Hindlimb muscle (tissue), 1 donor: ENCODE measurements at places on chromosomes 7 and 10.
A peak's percentile ranks its signal among the peaks of the same experiment; 100 is the strongest.

DNA sequence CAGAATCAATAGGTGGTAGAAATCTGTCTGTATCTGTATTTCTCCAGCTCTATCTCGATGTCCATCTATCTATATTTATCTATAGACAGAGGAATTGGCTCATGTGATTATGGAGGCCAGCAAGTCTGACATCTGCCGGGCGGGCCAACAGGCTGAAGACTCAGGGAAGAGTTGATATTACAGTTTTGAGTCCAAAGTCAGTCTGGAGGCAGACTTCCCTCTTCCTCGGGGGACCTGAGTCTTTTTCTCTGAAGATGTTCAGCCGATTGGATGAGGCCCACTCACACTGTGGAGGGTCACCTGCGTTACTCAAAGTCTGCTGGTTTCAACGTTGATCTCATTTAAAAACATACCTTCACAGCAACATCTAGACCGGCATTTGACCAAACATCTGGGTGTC is 98.7 kb downstream of the RAMP3 start:
- no peak for DNase-seq

DNA sequence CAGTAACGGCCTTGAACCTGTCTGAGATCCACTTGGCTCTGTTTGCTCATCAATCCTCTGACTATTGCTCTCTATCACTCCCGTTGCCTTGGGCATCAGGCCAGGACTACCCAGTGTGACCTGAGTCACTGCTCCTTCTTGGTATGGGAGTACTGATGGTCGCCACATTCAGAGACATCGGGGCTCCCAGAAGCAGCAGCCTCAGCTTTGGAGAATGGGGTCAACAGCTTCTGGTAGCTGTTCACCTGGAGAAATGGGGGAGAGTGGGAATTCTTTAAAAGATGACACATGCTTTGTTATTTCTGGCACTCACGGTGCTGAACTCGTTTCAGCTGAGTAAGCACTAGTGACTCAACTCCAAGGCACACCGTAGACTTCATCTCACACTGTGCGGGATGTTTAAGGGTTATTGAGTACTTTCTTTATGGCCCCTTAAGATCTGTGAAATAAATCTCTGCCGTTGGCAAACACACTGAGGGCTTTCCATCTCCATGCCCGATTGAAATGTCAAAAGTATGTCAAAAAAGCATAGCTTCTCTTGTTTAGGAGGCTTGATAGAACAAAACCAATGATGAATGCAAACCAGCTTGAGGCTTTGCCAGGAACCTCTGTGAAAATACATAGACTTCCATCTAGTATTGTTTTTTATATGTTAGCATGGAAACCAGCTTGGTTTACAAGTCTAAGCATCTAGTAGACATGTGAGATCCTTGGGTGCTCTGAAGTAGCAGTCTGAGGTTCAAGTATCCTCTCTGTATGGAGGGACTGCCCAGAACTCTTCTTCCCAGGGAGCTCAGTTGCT is 333.1 kb downstream of the CXCL12 start:
- no peak for DNase-seq

DNA sequence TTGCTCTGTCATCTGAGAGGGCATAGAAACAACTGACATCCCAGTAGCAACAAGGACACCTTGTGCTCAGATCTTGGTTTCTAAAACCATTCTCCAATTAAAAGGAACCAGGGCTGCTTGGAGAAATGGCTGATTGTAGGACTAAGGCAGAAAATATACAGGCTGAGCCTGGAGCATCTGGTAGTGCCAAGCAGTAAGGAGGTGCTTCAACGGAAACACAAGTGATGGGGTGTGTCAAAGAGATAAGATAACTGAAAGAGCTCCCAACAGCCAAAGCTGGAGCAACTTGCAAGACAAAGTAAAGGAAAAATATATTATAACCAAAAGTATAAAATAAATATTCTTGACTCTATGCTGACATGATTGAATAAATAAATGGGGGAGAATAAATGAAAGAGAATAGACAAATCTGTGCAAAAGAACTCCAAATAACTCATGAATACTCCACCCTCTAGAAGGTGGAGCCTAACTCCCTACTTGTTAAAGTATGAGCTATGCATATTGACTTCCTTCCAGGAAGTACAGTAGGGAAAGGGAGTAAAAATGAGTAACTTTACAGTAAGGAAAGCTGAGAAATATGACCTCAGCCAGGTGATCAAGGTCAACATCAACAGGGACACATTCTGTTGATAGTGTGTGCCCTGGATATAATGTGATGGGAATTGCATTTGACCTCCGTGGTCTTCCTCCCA is 162.4 kb downstream of the NOC3L start:
- DNase-seq, result no peak

DNA sequence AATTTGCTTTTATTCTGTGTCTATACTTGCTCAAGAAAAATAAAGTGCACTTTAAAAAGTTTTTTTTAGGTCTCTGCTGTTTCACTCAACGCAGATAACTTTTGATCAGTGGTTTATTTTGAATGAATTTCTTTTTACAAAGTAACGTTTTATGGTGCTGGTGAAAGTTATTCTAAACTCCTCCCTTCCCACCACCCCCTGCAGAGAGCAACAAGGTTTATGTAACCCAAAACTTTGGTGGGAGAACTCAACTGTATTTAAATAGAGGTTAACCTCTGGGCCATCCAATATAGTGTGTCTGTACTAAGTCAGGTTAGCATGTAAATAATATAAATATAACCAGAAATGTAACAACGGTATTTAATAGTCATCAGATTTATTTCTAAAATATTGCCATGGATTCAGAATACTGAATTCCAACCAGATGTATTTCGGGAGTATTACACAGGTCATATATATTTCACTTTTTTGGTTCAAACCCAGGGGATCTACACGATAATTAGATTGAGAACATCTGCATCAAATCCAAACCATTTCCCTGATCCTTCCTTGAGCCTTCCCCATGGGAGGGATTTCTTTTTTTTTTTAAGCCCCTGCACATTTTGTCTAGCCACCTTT is 3.9 kb upstream of the CUX1 start:
- DNase-seq, result no peak

DNA sequence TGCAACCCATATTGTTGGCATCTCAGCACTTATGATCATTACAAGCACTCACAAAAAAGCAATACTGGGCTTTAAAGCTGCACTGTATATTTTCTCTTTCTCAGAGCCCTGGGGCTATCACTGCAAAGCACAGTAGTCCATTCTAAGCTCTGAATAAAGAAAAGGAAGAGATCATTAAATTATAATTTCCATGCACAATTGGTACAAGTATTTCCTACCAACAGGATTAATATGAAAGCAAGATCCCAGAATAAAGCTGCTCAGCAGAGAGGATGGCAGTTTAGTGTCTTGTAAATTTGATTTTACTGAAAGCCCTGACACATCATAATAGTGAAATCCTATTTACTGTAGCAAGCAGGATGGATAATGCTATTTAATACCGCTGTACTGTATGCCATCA is 205.3 kb downstream of the CHCHD3 start:
- no peak for DNase-seq

DNA sequence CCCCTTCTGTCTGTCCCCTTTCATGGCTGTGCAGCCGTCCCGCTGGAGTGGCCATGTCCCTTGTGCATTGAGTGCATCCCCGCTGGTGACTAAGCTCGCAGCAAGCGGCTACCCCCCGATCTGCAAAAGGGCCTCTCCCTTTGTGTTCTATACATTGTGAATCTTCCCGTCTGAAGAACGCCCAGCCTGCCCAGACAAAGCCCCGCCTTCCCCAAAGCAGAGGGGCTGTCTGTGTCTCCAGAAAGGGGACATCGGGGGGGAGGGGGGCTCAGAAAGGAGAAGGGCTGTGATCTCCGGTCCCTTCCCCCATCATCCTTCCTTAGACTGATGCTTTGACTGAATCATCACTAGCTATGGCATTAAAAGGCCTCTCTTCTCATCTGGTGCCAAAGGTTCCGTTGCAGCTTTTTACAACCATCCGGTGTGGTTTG is 11.9 kb downstream of the NPTX2 start:
- no peak for DNase-seq

- DNase-seq, result no peak
Measured at GRCh38 chr10:15436696-15437095, 65.6 kb upstream of the FAM171A1 start.

- no peak for DNase-seq
Measured at GRCh38 chr7:47087866-47088265, 494.0 kb downstream of the TNS3 start.

DNA sequence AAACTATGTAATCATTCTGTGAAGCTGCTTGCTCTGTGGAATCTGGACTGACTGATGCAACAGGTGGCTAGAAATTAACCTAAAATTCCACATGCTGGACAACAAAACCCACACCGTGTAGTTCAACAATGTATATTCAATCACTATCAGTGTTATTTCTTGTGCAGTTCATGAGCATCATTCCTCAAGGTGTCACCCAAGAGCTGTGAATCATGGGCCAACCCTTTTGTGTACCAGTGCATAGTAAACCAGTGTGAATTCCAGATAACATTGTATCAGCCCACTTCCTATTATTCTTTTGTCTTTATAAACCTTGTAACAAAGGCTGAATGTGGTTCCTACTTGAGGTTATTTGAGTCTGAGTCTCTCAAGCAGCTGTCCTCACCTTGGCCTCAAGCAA is 905.2 kb upstream of the ZNF722 start:
- no peak for DNase-seq

DNA sequence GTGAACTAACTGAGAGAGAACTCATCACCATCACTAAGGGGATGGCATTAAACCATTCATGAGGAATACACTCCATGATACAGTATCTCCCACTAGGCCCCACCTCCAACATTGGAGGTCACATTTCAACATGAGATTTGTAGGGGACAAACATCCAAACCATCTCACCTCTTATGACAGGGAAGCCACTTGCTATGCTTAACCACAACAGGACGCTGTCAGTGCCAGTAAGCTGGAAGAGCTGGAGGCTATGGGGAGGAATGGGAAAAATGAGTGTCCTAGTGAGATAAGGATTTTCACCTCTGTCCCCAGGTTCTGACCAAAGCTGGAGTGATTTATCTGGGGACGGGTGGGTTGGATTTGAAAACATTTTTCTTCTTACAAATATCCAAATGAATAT is 17.6 kb downstream of the PLCE1 start:
- no peak for DNase-seq

GRCh38 chr7:37150180-37150579 is 298.5 kb downstream of the ELMO1 start:
- DNase-seq, result no peak

GRCh38 chr7:87767827-87768226 is 108.3 kb downstream of the SLC25A40 start:
- no peak for DNase-seq

DNA sequence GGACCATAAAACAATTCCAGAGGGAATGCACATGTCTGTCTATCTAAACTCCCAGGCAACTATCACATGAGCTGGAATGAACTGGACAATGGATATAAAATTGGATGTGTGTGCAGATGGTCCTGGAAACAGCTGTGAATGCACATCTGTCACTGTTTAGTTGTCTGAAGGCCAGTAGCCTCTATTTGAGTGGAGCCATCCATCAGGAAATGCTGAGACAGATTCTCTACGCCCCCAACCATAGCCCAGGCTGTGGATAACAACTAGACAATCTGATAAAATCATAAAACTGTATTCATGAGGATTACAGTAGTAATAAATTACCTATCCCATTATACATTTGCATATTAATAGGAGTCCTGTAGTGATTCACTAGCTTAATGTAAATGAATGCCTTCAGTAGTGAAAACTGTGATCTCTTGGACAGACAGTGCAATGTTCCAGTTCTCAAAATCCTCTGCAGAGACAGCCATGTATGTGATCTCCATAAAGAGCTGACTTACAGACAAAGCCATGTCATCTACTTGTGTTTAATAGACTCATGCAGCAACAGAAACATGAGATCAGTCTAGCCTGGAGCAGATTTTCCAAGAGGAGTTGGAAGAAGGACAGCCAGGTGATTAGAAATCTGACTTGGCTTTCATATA is 907.6 kb downstream of the KCNMA1 start:
- peak; percentile 58 for DNase-seq

GRCh38 chr10:16644146-16644545 is 122.5 kb upstream of the C1QL3 start:
- DNase-seq, result no peak

- DNase-seq, result no peak
Measured at GRCh38 chr7:106895246-106895864, 30.3 kb downstream of the PIK3CG start.

GRCh38 chr10:122281018-122281626 is 10.0 kb downstream of the BTBD16 start:
- no peak for DNase-seq

- DNase-seq, result peak; percentile 58
Measured at GRCh38 chr7:70953331-70953741, 178.6 kb upstream of the GALNT17 start.

DNA sequence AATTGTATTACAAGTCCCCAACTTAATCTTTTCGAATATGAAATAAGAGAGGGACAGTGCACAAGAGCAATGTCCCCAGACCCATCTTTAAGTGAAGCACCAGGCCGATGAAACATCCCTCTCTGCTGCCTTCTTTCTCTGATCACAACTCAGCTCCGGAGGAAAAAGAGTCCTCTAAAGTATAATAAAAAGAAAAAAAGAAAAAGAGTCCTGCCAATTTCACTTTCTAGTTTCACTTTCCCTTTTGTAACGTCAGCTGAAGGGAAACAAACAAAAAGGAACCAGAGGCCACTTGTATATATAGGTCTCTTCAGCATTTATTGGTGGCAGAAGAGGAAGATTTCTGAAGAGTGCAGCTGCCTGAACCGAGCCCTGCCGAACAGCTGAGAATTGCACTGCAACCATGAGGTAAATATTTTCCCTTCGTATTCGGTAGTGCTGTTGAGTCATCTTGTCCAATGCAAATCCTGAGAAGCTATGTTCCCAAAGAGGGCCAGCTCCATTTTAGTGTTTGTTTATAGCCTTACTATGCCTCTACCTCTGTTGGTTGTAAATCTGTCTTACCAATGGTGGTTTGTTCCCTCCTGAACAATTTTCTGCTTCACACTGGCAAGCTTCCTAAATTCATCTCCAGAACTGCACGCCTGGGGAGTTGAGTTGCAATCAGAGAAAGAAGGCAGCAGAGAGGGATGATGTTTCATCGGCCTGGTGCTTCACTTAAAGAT is at the start of gene IFIT2:
Gene IFIT2 (plus strand): TSS at position 326 of the 725 bp plus-strand sequence. CDS start 78 bp downstream, at position 404.
- peak; percentile 85 for DNase-seq

DNA sequence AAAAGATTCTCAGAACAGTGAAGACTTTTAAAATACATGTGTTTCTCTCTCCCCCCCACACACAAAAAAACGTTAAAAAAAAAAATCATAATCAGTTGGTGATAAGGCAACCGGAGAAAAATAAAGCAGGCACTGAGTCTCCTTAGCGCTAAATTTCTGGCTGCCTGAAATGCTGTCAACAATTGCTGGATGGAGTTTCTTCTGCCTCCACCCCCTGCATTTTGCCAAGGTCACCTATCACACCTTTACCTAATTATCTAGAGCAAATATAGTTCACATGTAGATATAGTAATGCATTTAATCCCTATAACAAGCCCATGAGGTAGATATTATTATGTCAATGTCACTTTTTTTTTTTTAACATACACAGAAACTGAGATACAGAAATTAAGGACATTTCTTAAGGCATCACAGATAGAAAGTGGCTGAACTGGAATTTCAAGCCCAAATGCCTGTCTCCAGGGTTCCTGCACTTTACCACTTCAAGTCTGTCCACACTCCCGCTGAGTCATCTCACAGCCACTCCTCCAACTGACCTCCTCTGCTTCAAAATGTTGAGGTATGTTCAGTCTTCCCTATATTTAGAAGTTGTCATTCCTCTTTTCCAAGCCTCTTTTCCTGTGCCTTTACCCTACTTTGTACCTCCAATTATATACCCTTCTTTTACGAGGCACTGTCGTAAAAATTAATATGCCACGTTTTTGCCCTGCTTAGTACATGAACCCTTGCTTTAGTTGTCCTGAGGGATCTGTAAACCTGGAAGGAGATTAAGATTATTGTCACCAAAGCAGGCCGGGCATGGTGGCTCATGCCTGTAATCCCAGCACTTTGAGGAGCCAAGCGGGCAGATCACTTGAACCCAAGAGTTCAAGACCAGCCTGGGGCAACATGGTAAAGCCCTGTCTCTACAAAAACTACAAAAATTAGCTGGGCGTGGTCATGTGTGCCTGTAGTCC is 72.8 kb upstream of the MPP7 start:
- DNase-seq, result no peak
